Cortex of kidney (tissue), 1 donor: ENCODE measurements at places on chromosomes 13 and 19.

DNA sequence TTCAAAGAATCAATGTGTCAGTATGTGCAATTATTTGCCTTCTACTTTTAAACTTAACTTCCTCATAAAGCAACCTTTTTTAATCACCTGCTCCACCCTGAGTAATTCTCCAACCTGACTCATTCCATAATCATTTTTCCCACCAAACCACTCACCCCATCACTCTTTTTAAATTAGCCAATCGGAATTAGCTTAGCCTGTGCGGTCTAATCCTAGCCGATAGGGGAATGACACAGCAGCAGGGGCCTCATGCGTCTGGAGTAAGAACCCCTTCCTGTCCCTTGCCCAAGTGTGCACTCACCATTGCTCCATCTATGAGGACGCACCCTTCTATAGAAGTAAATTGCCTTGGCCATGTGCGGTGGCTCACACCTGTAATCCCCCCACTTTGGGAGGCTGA is 27.4 kb upstream of the ZNF83 start:
- DNase-seq: no peak

DNA sequence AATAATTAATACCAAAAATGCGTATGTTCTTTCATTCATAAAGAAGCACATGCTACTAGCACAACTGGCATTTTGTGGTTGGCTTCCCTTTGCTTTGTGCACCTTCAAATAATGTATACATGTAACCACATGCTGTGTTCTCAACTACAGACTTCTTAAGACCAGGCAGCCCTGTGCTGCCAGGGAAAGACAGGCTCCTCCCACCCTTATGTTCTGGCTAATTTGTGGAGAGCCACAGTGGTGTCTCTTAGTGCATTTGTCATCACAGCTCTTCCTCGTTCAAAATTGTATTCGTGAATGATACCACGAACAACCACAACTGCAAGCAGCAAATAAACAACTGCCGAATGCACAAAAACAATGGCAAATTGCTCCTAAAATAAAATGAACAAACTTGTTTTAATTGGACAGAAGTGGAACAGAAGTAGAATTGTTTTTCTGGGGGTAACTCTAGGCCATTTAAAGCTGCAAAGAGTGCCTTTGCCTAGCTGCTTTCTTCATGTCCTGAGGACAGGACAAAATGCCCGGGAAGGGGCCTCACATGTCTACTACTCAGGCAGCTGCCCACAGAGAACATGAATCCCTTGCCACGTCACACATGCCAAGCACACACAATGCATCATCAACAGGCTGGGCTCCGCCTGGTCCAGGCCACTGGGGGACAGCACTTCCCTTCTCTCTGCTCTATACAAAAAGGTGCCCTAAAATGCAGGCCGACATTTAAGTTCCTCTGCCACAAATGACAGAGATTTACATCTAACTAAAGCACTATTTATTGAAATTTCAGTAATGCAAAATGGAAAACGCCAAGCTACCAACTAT is 21.7 kb downstream of the IRS2 start:
- DNase-seq: no peak

GRCh38 chr19:41521931-41522555 is 53.9 kb upstream of the CEACAM21 start:
- DNase-seq: no peak

GRCh38 chr13:20064128-20064527 is 96.7 kb downstream of the GJA3 start:
- no peak for DNase-seq

- DNase-seq: no peak
These were observed 2.9 kb downstream of the GPR18 start for GRCh38 chr13:99255271-99255670.

DNA sequence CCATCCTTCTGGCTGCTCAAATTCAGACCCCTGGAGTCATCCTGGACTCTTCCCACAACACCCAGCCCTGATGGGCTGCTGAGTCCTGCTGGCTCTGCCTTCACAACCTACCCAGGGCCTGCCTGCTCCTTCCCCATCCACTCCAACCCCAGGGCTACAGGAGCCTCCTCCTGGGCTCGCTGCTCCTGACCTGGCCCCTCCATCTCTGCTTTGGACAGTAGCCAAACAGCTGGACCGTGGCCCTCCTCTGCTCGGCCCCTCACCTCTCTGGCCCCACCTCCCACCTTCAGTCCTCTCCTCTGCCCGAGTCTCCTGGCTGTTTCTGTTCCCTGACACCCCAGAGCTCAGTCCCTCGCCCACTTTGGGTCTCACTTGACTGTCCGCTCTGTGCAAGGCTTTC is 66.7 kb downstream of the CEBPG start:
- DNase-seq: no peak

- DNase-seq: no peak
These were observed 26.5 kb downstream of the CEP89 start for GRCh38 chr19:32945260-32945659.

- DNase-seq: no peak
These were observed 30.9 kb upstream of the CYP2B6 start for GRCh38 chr19:40960062-40960685.

GRCh38 chr13:98792785-98793495 is 40.5 kb upstream of the SLC15A1 start:
- DNase-seq: no peak

- no peak for DNase-seq
These were observed 327.9 kb downstream of the GPC6 start for GRCh38 chr13:93554514-93554913.

- no peak for DNase-seq
These were observed 7.9 kb upstream of the TMPRSS9 start for GRCh38 chr19:2352121-2352520.

- no peak for DNase-seq
These were observed 24.2 kb downstream of the GADD45B start for GRCh38 chr19:2500156-2500555.

DNA sequence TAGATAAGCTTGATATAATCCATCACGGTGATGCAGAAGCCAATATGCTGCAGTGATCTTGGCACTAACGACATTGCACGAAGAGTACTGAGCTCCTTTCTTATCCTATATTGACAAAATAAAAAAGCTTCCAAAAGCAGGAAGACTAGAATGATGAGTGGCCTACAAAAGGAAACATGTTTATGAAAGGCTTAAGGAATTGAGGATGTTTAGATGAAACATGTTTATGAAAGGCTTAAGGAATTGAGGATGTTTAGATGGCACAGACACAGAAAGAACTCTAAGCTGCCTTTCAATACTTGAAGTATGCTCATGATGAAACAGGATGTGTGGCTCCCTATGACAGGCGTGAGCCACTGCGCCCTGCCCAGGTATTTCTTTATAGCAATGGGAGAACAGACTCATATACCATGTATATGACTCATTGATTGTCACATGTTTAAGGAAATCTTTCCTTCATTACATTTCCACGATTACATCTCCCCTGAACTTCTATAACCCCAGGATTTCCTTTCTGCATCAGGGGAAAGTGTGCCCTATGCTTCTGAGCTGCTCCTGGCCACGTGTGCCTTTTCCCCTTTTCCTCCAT is 690.8 kb upstream of the ARGLU1 start:
- DNase-seq: no peak

GRCh38 chr19:43636121-43636683 is 3.4 kb downstream of the CADM4 start:
- no peak for DNase-seq

DNA sequence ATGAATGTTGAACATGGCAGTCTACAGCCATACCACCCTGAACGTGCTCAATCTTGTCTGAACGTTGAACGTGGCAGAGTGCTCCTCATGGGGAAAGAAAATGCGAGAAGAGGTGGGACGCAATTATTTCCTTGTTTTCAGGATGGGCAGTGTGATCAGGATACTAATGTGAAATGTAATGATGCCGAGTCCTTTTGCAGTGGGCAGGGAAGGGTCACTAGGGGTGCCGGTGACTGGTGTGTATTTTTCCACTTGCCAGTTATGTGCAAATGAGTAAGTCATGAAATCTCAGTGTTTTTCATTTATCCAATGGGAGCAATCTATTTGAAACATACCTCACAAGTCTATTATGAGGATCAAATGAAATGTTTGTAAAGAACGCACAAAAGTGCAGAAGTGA is 84.8 kb downstream of the LNX2 start:
- no peak for DNase-seq

- no peak for DNase-seq
These were observed 117.3 kb downstream of the RAB20 start for GRCh38 chr13:110444226-110444653.

GRCh38 chr13:85828094-85828684 is 29.0 kb upstream of the SLITRK6 start:
- DNase-seq: no peak

DNA sequence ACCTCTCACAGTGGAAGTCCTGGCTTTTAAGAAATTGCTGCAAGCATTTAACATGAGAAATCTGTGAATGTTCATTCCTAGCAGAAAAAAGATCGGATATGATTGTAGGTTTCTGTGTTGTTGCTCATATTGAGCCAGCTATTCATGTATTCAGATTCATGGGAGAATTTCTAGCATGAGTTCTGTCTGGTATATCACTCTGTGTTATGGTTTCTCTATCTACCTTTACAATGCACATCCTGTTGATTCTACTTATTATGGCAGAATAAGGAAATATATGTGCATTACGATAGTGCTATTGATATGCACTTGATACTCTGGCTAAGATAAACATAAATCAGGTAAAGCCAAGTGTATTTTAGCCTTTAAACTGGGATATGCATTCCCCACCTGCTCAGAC is 138.2 kb downstream of the KCNRG start:
- DNase-seq: no peak

DNA sequence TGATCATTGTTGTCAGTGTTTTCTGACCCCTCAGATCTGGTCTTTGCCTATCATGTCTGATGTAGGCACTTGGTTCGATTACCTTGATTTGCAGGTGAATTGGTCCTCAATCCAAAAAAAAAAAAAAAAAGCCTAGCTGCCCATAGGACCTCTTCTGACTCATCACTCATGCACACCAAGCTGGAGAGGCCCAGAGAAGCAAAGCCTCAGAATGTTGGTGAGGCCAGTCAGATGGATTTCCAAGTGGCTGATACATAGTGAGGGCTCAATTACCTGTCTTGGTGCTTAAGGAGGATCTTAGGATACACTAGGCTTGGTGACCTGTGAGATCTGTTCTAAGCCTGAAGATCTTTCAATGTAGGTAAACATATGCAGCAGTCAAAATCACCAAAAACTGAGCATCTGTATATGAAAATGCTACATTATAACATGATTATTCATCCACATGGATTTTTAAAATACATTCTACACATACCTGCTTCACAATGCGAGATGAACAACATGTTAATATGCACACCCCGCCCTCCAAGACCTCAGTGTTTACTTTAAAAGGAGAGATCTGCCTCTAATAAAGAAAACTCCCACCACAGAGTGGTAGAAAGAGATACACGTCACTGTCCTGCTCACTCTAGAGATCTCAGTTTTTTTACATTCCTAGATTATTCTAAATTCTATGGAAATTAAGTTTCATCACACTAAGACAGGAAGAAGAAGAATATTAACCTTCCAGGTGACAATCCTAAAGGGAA is 79.9 kb upstream of the RAP2A start:
- DNase-seq: no peak

GRCh38 chr19:50447750-50448149 is 15.1 kb downstream of the MYBPC2 start:
- no peak for DNase-seq

DNA sequence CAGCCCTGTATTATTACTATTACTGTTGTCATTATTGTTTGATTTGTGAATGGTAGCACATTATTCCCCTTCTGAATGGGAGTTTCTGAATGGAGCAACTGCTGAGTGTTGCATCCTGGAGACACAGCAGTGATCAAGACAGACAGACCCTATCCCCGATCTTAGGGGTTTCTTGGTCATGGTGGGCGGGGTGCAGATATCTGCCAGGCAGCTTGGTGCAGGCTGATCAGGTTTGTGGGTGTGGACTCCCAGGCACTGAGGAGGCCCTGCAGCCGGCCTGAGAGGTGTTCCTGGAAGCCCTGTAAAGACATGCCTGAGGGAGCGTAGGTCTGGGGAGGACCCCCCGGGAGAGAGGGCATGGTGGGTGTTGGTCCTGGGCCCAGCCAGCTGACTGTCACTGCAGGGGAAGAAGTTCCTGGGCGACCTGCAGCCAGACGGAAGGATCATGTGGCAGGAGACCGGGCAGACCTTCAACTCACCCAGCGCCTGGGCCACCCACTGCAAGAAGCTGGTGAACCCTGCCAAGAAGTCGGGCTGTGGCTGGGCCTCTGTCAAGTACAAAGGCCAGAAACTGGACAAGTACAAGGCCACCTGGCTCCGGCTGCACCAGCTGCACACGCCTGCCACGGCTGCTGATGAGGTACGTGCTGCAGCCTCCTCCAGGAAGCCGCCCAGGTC is 2.1 kb downstream of the MPND start:
- DNase-seq: no peak

DNA sequence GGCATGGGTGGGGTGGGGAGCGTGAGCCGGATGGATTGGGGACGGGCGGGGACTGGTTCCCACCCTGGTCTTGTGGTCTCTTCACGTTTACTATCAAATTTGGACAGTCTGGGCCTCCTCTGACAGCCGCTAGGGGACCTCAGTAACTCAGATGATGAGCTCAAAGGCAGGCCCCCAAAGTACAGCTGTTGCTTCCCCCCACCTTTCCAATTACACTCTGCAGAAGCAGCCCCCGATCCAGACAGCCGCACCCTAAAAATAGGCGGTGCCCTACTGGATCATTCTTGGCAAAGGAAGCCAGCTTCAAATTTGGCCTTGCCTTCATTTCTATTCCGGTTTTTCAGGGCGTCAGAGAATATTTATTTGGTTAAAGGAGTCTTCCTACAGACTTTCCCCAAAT is 1.9 kb upstream of the FOXO1 start:
- DNase-seq: no peak

DNA sequence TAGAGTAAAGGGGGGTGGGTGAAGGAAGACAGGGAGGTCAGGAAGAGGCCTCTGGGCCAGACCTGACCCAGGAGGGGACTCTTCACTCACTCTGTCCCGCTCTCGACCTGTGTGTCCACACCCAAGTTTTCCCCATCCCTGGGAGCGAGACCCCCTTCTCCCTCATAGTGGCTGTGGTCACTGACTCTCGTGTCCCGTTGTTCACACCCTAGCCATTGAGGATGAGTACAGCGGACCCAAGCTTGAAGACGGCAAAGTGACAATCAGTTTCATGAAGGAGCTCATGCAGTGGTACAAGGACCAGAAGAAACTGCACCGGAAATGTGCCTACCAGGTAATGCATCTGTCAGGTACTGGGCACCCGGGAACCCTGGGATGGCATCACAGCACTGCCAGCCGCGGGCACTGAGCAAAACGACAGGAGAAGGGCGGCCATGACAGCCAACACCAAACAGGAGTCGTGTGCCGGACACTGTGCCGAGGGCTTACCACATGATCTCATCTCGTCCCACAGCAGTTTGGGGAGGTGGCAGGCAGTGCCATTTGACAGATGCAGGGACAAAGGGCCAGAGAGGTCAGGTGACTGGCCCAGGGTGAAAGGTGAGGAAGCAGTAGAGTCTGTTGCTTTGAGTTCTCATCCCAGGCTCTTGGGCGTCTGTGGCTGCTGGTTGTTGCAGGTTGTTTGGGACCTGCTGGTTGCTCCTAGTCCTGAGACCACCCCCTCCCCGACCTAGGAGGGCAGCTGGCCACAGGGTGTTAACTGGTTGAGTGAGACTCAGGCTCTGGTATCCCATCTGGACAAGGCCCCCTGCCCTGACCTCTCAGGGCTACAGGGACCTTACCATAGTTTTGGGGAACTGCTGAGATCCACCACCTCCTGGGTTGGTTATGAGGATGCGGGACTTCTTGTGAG is 29.6 kb downstream of the PPP5C start:
- DNase-seq: no peak
